Pancreas (tissue), 10 donors: ENCODE measurements at places on chromosomes 12 and 14.

DNA sequence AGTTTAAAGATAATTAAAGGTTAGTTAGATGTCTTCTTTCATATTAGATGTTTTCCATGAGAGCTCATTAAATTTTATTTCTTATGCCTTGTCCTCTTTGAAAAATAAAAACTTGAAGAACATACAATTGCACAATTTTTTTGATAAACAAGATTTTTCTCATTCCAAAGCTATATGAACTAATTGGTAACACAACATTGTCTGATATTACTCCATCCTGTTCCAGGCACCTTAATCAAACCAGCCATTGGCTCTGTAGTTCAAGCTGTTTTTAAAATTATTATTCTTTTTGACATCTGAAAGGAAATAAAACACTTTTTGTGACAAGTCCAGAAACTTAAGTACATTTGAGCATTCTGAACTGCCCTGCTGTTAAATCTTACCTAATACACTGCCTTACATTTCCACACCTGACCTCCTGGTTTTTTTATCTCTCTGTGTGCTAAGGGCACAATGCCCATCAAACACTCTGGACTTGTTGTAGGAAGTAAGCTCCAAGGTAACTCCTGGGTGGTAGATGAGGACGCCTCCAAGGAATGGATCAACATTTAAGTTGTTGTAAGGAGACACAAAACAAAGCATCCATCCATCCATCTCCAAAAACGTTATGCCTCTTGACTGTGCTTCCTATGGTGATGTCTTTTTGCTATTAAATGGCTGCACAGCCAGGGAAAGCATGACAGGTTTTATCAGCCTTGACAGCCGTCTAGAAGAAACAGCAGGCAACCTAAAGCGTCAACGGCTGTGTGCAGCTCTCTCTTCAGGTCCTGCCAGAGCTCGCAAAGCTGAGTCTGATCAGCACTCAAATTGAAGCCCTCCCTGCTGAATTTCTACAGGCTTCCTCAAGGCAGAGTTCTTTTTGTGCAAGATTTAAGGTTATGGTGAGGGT, 449.9 kb upstream of the FLRT2 start:
- DNase-seq, result no peak

- DNase-seq, result no peak
Measured at GRCh38 chr12:39541471-39541870, 78.1 kb downstream of the ABCD2 start.

GRCh38 chr12:44526655-44527182, 349.4 kb downstream of the NELL2 start:
- no peak for DNase-seq

- DNase-seq, result no peak
Measured at GRCh38 chr14:60064491-60065072, 27.1 kb upstream of the PCNX4 start.

DNA sequence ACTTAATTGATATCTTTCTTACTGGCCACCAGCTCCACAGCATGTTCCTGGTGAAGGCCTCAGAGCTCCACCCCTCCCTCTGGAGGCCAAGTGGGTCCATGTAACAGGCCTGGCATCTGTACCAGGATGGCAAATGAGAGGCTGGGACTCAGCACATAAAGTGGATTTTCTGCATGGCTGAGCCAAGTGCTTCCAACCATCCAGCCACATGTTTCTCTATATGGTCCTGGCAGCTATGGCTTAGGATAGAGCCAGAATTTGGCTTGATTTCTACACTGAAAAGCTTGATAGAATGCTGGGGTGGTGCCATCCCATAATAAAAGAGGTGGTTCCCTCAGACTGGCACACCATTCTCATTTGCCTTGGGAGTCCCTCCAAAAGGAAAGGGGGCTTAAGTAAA, 94.1 kb downstream of the PAX9 start:
- no peak for DNase-seq

GRCh38 chr12:60535363-60535762, 939.5 kb downstream of the SLC16A7 start:
- DNase-seq, result no peak

- no peak for DNase-seq
Measured at GRCh38 chr12:108066583-108067577, 62.2 kb upstream of the WSCD2 start.
